ENCODE measurements at places on chromosomes 4 and X.

GRCh38 chr4:112532267-112532666 lies 16.3 kb upstream of the NEUROG2 start:
- no peak for DNase-seq

DNA sequence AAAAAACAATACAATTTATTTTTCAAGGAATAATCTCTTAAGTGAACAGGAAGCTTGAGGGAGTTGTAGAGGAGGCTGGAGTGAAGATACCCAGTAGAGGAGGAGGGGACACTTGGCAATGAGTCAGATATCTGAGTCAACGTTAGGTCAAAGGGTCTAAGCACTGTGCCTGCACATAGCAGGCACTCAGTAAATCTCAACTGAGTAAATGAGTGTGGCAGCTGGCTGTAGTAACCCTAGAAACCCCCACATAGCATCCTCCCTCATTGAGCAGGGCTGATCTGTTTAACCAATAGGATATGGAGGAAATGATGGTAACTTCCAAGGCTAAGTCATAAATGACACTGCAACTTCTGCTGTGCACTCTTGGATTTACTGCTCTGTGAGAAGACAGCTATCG lies 186.0 kb upstream of the FAM241A start:
- no peak for DNase-seq

DNA sequence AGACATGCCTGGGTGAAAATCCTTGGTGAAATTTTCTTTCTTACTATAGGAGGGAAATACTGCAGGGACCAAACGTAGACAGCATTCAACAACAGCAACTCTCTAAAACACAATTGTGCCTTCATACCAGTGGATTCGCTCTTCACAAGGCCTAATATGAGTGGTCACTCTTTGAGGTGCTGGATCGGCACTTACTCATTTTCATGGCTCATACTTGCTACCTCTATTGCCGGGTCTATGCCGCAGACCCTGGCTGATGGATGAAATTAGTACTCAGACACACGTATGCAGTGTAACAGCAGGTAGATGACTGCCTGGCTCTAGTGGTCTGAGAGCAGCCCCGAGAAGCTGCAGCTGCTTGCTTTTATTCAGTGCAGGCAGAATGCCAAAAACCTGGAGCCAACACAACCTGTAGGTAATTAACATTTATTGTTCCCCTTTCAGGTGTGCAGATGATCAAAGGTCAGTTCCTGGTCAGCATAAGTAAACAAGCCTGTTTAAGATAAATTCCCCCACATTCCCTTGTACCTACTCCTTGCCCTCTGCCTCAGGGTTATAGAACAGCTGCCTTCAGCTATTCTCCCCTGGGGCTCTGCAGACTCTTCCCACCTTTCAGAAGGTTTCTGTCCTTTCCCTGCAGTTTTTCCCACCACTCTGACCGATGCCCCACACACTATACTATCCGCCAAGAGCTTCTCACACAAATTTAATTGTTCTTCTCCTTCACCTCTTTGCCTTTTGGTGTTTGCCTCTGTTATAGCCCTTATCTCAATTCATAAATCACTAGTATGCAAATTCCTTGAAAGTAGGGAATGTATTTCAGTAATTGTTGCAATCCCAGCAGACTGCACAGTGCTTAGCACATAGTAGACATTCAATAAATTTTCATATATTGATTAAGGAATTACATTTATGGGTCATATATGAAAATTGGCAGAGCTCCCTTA lies 210.0 kb downstream of the SPANXN3 start:
- DNase-seq = no peak

- DNase-seq = no peak
These were observed 94.5 kb downstream of the CASK start for GRCh38 chrX:41828826-41829225.

DNA sequence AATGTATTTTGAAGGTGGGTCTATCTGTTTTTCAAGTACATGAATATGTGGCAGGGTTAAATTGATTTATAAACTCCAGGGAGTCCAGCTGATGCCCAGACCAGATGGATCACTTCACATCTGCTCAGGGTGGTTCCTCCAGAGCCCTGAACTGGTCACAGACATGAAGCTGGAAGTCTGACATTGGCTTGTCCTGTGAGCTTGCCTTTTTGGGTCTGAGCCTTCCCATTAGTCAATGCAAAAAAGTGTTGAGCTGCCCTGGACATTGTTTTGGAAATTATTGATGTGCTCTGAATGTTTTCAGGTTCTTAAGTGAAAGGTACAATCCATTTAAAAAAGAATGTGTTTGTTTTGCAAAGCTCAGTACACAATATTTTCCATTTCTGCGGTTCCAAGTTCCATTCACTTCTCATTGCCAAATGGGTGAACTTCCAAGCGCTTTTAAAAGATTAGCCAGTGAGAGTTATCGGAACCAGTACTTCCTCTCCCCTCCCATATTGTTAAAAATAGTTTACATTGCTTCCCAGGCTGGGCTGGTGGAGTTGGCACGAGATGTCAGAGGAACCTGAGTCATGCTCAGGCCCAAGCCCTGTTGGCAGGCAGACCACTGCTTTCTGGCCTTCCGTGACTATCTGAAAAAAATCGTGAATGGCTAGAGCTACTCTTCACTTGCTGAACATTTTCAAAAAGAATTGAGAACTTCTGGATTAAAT lies 52.1 kb downstream of the PDGFRA start:
- no peak for DNase-seq

GRCh38 chrX:118974088-118974907 lies at the start of gene LONRF3:
Gene LONRF3, plus strand, starts transcription at chrX:118974618. Its CDS starts 163 bp downstream, at chrX:118974781.
- no peak for DNase-seq

- DNase-seq = no peak
These were observed 47.3 kb upstream of the STK26 start for GRCh38 chrX:131975851-131976250.

DNA sequence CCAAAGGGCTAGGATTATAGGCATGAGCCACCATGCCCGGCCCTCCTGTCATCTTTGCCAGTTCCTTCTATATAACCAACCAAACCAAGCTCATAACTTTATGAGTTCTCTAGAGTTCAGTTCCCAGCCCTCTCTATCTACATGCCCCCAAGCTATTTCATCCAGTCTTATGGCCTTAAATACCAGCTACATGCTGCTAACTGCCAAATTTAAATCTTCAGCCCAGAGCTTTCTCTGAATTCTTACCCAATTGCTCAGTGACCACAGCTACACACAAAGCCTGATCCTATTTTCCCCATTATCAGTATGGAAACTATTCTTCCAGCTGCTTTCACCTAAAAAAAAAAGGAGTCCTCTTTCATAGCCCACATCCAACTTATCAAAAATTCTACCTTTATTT lies 23.1 kb downstream of the TMEM184C start:
- no peak for DNase-seq

DNA sequence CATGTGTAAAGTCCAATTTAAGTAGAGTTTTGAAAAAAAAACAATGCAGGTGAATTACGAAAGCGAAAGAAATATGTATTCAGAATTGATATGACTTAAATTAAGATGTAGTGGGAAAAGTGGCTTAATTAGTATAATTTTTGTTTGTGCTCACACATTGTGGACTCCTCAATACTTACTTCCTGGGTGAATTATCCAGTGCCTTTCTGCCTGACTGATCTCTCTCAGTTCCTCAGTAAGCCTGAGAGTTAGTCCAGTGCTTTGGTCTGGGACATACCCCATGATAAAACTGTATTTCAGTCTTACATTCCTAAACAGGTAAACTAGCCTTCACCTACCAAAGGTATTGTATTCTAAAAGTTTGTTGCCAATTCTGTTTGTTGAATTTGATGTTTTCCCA lies 8.4 kb downstream of the PGAM4 start:
- DNase-seq = no peak

GRCh38 chrX:119638725-119639471 lies 32.7 kb upstream of the NKRF start:
- no peak for DNase-seq

DNA sequence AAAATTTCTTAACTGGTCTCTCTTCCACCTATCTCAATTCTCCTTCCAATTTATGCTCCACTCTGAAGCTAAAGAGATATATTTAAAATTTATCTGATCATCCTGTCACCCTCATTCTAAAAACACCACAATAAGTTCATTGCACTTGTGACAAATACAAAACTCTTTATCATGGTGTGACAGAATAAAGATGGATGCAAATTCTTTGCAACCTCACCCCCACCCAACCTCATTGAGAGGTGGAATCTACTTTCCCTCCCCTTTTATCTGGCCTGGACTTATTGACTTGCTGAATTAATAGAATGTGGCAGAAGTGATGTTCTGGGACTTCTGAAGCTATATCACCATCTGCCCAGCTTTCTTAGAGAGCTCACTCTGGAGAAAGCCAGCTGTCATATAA lies 46.5 kb downstream of the IDS start:
- no peak for DNase-seq
